Non-pigmented ciliary epithelial cell (primary cell): ENCODE measurements at places on chromosomes 6 and 20.

- DNase-seq = no peak
Observed at GRCh38 chr6:141443032-141443431, 689.7 kb upstream of the GJE1 start.

DNA sequence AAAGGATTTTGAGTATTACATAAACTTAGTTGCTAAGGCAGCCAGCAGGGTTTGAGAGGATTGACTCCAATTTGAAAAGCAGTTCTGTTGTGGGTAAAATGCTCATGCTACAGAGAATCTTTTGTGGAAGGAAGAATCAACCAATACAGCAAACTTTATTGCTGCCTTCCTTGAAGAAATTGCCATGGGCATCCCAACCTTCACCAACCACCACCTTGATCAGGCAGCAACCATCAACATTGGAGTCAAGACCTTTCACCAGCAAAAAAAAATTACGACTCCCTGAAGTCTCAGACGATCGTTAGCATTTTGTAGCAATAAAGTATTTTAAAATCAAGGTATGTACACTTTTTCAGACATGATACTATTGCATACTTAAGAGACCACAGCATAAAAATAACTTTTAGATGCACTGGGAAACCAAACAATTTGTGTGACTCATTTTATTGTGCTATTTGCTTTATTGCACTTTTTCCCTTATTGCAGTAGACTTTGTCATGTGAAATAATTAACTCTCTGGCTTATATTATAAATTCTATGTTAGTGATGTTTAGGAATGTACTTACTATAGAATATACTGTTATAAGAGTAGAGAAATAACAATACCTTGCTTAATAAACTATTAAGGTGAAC is 390.8 kb downstream of the CDKAL1 start:
- DNase-seq = no peak

GRCh38 chr6:68059899-68060298 is 575.2 kb upstream of the ADGRB3 start:
- no peak for DNase-seq

GRCh38 chr20:4545526-4545925 is 176.2 kb upstream of the PRND start:
- peak; percentile 83 for DNase-seq

DNA sequence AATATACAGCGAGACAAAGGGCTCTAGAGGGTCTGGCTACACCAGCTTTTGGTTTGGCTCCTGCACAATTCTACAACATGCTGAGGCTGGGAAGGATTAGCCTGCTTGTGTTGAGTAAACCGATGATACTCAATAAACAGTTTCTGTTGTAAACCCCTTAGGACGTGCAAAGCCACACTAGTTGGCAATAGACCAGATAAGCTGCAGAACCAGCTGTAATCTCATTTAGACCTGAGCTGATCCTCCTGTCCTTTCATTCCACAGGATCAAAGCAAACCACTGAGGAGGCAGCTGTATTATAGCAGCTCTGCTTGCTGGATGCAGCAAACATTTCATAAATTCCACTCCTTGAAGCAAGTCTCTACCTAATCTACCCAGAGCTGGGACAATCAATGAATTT is 79.7 kb downstream of the MMS22L start:
- DNase-seq = no peak

GRCh38 chr6:80268865-80269730 is 162.6 kb downstream of the BCKDHB start:
- no peak for DNase-seq

- DNase-seq = no peak
Observed at GRCh38 chr6:168138436-168138835, 59.4 kb upstream of the FRMD1 start.

DNA sequence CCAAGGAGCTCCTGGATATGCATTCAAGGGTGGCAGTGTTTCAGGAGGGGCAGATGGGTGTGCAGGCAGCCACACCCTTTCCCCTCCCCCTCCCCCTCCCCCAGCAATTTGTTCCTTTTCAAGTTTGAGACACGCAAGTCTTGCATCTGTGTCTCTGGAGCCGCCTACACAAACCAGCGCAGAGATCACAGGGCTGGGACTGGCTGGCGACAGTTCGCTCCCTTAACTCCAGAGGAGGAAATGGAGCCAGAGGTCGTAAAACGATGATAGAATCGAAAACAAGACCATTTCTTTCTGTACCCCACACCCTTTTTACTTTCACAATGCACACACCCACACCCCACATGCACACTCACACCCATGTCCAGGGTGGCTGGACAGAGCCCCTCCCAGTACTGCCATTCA is 163.1 kb downstream of the LY86 start:
- no peak for DNase-seq

DNA sequence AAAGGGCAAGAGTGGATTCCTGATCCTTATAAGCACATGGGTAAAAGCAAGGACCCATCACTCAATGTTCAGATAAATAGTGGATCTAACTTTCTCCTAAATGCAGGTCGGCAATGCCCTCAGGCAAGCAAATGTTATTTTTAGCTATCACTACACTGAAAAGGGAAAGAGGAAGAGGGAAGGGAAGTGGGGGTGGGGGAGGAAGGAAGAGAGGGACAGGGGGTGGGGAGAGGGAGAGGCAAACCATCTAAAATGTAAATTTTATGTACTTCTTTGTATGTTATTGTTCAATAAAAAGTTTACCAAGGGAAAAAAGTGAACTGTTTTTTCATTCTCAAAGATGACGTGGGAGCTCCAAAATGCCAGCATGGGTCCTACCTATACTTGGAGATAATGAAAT is 44.2 kb downstream of the CHD6 start:
- no peak for DNase-seq

- DNase-seq = no peak
Observed at GRCh38 chr20:2606507-2607006, 45.9 kb upstream of the NOP56 start.

- no peak for DNase-seq
Observed at GRCh38 chr20:46642265-46642968, 8.8 kb downstream of the SLC13A3 start.

GRCh38 chr6:119390247-119390793 is 40.8 kb upstream of the MAN1A1 start:
- peak; percentile 27 for DNase-seq

DNA sequence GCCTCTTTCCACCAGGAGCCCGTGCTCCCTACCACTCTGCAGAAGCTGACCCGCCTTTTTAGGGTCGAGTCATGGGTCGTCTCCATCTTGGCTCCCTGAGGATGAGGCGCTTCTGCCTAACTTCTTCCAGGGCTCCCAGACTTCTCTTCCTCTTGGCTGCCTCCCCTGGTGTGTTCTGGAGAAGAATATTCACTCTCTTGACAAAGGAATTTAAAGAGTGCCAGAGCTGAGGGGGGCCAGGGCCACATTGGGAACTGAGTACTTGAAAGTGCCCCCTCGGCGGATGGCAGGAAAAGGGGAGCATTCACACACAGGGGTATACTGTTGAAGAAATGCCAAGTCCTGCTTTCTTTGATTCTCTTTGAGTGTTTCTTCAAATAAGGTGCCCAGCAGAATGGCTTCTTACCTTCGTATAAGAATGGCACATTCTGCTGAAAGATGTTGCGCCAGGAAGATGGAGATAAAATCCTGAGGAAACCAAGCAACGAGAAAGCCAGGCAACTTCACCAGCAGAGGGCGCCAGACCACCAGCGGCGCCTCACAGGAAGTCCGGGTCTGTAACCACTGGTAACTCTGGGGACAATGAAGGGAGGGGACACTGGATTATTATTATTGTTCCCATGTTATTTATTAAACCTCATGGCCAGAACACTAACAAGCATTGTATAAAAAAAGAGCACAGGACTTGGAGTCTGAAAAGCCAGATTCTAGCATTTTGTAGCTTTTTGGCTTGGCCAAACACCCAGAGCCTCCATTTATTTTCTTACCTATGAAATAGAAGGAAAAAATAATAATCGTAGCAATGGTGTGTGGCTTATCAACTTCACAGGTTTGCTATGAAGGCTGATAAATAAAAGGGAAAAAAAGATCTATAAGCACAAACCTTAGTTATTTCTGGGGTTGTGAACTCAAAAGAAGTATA is 176.7 kb downstream of the HACE1 start:
- no peak for DNase-seq

DNA sequence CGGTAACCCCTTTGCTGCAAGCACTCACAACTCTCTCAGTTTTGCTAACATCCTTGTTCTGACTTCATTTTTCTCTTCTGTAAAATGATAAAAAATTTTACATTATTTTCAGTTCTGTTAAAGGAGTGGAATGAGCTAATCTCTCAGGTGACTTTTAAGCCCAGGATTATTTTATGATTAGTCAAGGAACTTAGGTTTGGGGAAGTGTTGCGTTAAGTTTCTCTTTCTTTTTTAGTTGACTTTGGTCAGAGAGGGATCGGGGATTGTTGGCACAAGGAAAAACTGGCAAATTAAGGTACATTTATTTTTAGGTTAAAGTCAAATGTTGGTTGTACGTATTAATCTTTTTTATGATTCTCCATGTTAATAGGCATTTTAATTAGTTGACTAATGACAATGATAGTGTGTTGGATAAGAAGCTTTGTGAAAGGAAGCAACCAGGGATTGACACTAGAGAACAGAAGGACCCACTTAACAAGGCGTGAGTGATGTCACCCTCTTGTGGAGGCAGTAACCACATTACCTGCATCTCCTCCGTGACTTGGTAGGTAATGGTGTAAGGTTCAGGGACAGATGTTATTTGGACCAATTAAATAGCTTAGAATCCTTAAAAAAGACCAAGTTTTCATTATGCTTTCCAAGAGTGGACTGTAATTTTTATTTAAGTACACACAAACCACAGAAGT is 31.6 kb downstream of the CD83 start:
- DNase-seq = no peak

DNA sequence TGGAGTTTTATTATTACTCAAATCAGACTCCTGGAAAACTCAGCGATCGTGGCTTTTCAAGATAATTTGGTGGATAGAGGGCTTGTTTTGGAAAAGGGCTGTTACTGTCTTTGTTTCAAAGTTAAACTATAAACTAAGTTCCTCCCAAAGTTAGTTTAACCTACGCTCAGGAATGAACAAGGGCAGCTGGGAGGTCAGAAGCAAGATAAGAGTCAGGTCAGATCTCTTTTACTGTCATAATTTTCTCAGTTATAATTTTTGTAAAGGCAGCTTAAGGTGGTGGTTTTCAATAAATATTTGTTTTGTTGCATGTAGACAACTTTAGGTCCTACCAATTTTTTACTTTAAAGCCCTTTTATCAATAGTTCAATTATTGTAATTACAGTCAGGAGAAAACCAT is 9.2 kb upstream of the GABRR2 start:
- no peak for DNase-seq

DNA sequence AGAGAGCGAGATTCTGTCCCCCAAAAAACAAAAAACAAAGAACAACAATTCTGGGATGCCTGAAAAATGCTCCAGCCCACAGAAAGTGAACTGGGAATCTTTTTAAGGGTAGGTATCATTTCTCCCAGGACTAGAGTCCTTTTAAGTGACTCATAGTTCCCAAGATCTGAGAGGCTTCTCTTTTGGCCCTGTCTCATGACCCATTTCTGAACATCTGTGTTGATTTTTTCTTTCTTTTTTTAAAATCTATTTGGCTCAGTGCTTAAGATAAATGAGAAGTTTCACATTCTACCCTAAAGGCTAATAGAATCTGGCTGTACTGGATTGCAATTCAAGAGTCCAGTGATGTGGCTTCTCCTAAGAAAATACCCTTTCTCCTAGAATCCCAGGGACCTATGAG is 217.6 kb upstream of the FOXQ1 start:
- DNase-seq = no peak

DNA sequence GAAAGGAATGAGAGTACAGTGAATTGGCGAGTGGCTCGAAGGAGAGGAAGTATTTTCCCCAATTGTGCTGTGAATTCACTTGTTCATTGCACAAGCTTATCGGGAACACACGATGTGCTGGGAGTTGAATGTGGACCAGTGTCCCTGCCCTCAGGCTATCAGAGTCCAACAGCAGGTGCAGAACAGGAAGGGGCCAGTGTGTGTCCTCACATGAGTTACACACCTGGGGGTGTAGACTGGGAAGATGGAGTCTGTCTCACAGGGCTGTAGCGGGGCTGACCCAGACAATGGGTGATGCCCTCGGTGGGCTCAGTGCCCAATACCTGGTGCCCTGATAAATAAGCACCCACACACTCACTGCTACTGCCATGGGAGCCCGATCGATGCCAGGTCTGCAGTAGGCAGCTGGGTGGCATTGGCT is 14.4 kb downstream of the DUSP22 start:
- no peak for DNase-seq

DNA sequence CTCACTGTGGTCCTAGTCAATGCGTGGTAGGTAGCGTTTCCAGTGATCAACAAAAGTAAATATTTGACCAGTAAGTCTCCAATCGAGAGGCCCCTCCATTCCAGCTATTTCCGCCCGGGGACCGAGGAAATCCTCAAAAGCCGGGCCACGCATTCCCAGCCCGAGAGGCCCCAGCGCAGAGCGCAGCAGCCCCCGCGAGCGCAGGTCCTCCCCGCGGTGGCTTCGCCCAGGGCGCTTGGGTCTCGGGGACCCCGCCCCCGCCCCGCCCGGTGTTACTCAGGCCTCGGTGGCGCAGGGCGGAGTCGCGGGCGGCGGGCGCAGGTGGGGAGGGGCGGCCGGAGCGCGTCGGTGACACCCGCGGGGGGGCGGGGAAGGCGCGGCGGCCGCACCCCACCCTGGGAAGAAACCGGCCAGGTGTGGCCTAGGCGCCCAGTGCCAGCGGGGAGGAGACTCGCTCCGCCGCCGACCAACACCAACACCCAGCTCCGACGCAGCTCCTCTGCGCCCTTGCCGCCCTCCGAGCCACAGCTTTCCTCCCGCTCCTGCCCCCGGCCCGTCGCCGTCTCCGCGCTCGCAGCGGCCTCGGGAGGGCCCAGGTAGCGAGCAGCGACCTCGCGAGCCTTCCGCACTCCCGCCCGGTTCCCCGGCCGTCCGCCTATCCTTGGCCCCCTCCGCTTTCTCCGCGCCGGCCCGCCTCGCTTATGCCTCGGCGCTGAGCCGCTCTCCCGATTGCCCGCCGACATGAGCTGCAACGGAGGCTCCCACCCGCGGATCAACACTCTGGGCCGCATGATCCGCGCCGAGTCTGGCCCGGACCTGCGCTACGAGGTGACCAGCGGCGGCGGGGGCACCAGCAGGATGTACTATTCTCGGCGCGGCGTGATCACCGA is at the start of gene DSP:
Gene DSP, plus strand, starts transcription at position 497 of the 890 bp plus-strand sequence. Its CDS starts 245 bp downstream, at position 742.
- DNase-seq = no peak

- no peak for DNase-seq
Observed at GRCh38 chr6:90442366-90442765, 144.5 kb downstream of the MAP3K7 start.

GRCh38 chr6:167103041-167103891 is 19.6 kb upstream of the CCR6 start:
- DNase-seq = no peak

DNA sequence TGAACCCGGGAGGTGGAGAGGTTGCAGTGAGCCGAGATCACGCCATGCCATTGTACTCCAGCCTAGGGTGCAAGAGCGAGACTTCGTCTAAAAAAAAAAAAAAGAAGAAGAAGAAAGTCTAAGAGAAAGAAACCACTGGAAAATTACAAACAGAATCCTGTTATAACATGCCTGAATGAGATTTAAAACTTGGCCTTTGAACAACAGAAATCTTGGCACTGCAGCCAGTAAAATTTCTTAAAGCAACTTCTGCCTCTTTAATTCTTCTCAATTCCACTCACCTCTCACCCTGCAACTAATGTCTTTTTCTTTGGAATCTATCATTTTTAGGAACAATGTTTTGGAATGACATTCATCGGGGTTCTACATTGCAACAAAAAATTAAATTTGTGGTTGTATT is 26.3 kb downstream of the PM20D2 start:
- no peak for DNase-seq

- no peak for DNase-seq
Observed at GRCh38 chr6:163836876-163837690, 422.6 kb downstream of the QKI start.

GRCh38 chr6:155419161-155419560 is 36.5 kb downstream of the NOX3 start:
- no peak for DNase-seq

- DNase-seq = no peak
Observed at GRCh38 chr6:35056952-35057351, 84.2 kb downstream of the TCP11 start.
